ENCODE measurements at places on chromosomes 6 and 20.

GRCh38 chr6:27662769-27663168 lies 189.9 kb upstream of the ZNF184 start:
- no peak for DNase-seq

DNA sequence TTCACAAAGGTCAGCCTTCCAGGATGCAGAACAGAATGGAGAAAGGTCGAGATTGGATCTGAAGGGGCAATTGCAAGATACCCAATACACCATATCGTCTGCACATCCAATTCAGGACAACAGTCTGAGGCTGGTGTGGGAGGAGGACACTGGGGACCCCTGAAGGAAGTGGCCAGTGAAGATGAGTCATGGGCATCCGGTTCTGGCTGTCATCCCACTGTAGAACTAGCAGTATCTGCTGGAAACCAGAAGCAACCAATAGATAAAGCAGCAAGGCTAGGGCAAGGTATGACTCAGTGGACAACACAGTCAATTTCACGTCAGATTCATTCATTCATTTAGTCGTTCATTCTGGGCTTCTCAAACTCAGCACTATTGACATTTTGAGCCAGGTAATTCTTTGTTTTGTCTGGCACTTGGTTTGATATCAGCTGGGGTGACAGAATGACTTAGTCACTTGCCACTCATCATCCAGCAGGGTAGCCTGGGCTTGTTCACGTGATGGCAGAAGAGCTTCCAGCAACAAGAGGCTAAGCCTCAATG lies 30.3 kb upstream of the SHLD1 start:
- DNase-seq, result no peak

- no peak for DNase-seq
Observed at GRCh38 chr20:52340036-52340634, 148.6 kb upstream of the ZFP64 start.

DNA sequence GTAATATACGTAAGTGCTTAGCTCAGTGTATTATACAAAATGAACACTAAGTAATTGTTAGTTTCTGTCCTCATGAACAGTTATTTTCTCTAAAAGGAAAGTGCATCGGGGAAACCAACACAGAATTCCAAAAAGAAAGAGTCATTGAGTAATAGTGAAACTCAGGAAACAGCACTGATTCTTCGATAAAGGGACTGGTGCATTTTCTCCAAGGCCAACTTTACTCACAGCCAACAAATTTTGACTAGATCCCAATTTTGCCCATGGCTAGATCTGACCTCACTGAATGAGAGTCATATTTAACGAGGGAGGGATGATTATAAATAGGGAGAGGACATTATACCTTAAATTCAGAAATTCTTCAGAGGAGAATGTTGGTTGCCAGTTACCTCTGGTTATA lies 390.9 kb upstream of the NRSN1 start:
- no peak for DNase-seq

- DNase-seq, result no peak
Observed at GRCh38 chr6:24901698-24902328, 33.9 kb downstream of the RIPOR2 start.

DNA sequence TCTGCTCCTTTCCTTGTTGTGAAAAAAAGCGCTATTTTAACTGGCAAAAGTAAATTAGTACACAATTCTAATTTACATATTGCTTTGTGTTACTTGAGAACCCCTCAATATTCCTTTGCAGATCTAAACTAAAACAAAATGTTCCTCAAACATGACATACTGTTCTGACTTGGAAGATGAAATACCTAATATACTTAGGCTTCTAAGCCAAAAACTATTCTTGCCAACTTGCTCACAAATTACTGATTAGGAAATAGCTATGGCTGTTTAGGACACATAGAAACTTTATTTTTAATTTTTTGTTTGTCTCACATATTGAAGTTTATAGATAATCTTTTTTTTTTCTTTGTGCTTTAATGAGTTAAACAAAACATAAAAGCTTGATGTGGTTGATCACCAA lies 542.2 kb downstream of the GRIK2 start:
- DNase-seq, result no peak

GRCh38 chr6:6645261-6645917 lies 56.9 kb downstream of the LY86 start:
- DNase-seq, result no peak

DNA sequence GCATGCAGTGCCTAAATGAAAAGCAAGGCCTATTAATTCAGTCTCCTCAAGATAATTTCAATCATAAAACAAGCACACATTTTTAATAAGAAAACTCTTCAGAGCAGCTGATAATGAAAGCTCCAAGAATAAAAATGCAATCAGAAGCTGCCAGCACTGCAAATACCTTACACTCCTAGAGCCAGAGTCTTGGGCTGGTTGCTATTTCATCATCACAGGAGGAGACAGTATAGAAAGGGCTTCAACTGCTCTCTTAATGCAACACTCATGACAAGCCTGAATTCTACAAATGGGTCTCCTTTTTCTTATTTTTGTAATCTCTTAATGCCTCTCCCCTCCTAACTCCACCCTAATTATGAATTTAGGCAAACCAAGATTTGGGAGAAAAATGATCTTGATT lies 11.2 kb upstream of the MC3R start:
- DNase-seq, result no peak

Measured in stimulated activated CD4-positive, alpha-beta T cell treated with anti-CD3 and anti-CD28 coated beads, Interleukin-4, amount 100 ng/mL, for 24 hours (primary cell).